ENCODE measurements at places on chromosomes 4 and X.

- DNase-seq = no peak
These were observed 46.1 kb downstream of the CCDC158 start for GRCh38 chr4:76374798-76375197.

GRCh38 chr4:101125045-101125942, 222.0 kb downstream of the PPP3CA start:
- no peak for DNase-seq

GRCh38 chrX:11395859-11396258, 102.6 kb downstream of the AMELX start:
- no peak for DNase-seq

DNA sequence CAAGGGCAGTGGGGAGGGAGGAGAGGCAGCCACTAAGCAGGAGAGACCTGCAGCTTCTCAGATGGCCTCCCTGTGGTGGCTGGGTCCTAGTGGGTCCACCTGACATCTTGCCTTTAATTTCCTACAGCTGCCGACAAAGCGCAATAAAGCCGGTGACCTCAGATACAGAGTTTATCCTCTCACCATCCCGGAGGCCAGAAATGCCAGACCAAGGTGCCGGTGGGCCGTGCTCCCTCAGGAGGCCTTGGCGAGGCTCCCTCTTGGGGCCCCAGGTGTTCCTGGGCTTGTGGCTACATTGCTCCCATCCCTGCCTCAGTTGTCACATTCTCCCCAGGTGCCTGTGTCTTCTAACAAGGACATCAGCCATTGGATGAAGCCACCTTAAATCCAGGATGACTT, 103.0 kb downstream of the ADRA2C start:
- no peak for DNase-seq

DNA sequence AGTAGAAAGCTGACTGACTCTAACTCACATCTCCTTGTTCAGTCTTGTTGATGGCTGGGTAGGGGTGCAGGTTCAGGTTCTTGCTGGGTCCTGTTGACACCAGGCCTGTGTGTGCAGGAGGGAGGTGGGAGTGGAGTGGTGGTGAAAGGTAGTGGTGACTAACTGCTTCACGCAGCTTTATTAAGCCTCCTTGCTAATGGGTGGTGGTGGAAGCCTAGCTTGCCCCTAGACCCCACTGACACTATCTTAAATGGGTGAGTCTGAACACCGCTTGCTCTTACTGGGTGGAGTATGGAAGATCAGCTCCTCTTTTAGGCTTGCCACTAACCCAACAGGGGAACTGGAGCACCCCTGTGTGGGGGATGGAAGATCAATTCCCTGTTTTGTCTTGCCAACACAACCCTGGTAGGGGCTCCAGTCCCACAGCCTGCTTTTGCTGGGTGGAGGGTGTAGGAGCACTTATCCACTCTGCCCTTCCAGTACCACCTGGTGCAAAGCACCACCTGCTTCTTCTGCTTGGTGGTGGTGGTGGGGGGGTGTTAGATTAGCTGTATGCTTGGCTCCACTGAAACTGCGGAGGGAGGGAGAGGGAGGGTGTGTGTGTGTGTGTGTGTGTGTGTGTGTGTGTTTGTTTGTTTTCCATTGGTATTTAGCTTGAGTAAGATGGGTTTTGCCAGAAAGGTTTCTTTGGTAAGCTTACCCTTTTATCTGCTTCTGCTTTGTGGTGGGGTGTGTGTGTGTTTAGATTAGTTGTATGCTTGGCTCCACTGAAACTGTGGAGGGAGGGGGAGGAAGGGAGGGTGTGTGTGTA, 25.6 kb downstream of the KDM6A start:
- DNase-seq = no peak

- DNase-seq = no peak
These were observed 1011.7 kb upstream of the PCDH7 start for GRCh38 chr4:29708473-29708872.

DNA sequence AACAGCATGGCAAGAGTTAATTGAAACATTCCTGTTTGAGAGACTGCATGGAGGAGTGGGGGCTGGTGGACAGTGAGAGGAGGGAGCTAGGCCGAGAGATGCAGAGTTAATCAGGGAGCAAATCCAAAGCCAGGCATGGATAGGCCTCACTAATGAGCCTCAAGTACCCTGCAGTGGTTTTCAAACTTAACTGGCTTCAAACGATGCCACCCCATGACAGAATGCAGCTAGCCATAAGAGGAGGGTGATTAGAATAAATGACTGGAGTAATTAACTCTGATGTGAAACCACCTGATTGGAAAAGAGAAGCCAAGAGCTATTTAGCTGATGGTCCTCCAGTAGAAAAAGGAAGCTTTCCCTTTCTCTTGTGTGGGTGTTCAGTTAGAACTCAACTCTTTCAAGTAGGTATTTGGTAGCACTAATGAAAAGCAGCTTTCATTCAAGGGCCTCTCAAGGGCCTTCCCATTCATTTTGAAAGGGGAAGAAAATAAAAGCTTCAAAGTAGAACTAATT, 215.4 kb upstream of the MAB21L2 start:
- DNase-seq = no peak

- no peak for DNase-seq
These were observed 214.6 kb downstream of the PALLD start for GRCh38 chr4:168711197-168712140.

DNA sequence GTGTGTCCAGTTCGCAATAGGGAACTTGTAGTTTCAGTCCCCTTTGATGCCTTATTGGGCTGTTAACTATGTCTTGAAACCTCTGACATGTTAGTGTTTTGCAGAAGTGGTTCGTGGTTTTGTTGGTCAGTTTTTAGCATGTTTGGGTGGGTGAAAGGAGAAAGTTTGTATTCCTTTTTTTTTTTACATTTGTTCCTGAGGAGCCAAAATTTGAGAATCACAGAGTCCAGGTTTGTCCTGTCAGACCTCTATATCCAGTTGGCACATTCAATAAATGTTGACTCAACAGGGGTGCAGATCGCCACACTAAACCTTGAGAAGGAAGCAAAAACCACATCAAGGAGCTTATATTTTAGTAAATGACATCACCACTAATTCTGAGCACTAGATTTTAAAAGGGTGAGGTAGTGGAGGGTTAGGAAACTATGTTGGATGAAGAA, 26.2 kb downstream of the DLG3 start:
- no peak for DNase-seq

DNA sequence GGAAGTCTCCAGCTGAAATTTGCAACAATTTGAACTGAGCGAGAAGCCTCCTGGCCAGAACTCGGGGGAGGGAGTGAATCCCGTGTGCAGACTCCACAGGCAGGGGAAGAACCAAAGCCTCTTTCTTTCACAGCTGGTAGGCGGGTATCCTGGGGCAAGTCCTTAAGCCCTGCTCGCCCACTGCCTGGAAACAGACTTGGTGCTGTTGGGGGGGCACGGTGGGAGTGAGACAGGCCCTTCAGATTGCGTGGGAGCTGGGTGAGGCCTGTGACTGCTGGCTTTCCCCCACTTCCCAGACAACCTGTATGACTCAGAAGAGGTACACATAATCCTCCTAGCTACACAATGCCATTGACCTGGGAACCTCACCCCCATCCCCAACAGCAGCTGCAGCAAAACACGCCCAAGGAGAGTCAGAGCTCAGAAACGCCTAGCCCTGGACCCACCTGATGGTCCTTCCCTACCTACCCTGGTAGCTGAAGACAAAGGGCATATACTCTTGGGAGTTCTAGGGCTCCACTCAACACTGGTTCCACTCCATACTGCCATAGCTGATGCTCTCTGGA, 22.4 kb upstream of the RLIM start:
- DNase-seq = no peak

- DNase-seq = no peak
These were observed 195.1 kb downstream of the FBXW7 start for GRCh38 chr4:152340818-152341217.

- DNase-seq = no peak
These were observed 28.7 kb upstream of the STOX2 start for GRCh38 chr4:183876268-183876934.

DNA sequence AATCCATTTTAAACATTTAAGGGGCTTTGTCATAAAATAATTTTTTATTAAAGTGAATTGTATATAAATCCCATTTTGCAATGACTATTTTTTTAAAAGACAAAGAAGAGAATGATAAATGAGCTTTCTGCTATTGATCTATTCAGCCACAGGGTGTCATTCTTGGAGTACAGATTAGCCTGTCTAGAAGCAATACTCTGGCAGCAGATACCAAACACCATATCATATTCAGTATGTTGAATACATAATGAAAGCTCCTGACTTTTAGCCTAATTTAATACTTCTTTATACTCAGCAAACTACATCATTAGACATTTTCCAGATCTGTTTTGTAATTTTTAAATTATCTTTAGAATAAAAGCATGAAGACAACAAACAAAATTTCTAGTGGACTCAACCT, 496.3 kb downstream of the PDGFC start:
- DNase-seq = no peak

DNA sequence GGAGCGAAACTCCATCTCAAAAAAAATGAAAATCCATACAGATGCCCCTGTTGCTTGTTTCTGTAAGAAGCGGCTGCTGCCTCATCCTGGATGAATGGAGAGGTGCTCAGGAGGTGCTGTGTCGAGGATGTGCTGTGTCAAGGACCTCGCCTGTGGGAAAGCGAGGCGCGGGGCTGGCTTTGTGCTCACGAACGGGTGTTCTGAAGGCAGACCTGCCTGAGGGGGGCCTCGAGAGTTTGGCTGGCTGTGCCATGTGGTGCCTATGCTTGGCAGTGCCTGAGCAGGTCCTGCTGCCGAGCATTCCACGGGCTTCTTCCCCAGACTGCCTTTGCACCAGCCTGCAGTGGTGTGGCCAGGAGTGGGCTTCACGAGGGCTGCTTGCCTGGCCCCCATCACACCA, 61.5 kb downstream of the NSD2 start:
- DNase-seq = no peak

- no peak for DNase-seq
These were observed 9.4 kb downstream of the FHIP1A start for GRCh38 chr4:151418385-151418784.

- peak; percentile 34 for DNase-seq
These were observed 606.0 kb downstream of the BCOR start for GRCh38 chrX:39491548-39492297.

DNA sequence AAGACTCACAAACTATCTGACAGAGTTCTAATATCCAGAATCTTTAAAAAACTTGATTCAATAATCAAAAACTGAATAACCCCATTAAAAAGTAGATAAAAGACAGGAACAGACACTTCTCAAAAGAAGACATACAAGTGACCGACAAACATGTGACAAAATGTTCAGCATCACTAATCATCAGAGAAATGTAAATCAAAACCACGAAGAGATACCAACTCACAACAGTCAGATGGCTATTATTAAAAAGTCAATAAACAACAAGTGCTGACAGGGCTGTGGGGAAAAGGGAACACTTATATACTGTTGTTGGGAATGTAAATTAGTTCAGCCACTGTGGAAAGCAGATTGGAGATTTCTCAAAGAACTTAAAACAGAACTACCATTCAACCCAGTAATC, 138.1 kb upstream of the RASGEF1B start:
- DNase-seq = no peak

DNA sequence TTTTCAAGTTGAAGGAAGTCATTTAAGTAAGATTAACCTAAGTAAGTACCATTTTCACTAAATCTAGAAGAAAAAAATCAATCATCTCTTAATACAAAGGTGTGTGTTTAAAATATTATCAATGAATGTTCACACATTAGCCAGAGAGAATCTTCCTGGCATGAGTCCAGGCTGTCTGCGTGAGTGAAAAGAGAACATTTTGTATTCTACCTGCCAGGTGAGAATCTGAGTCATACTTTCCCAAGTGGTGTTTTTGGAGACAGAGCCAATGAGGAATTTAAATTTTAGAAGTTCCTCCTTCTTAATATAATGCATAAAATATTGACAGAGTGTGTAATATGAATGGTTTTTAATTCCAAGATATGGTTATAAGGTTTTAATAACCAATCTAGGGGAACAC, 371.8 kb upstream of the NR3C2 start:
- no peak for DNase-seq

DNA sequence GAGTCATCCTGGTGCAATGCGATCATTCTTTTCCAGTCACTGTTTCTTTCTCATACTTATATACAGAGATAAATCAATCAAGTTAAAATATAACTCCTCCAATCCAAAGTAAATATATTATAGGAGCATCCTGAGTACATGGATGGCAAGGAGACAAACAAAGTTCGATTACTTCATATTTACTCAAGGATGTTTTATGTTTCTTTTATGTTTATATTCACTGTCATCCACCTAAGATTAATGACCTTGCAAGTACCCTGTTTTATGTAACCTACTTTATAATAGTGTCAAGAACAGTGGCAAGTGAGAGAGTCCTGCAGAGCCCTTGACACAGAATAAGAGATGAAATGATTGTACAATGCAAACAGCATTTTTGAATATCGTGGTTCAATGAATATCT, at the start of gene UGT2B11:
TSS of gene UGT2B11 (minus strand) at position 33 of the 400 bp plus-strand sequence. CDS start at position 7, 26 bp downstream.
- DNase-seq = no peak

DNA sequence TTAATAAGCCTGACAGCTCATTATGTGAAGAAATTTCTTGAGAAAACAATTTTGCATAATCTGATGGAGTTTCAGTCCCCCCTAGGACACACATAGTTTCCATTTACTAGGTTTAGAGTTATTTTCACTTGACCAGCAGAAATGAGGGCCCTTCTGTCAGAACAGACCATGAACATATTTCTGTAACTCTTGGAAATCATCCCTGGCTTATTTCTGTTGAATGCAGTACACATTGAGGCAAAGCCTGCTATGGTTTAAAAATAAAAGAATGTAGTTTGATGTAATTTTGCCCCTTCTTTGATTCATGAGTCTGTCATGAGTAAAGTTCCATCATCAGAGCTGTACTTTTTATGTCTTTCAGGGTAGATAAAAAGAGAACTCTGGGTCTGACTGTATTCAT, 104.6 kb upstream of the ETNPPL start:
- DNase-seq = no peak

- DNase-seq = peak; percentile 38
These were observed 19.9 kb upstream of the MXD4 start for GRCh38 chr4:2281575-2282343.

GRCh38 chr4:56085275-56085674, 136.5 kb downstream of the CEP135 start:
- no peak for DNase-seq

DNA sequence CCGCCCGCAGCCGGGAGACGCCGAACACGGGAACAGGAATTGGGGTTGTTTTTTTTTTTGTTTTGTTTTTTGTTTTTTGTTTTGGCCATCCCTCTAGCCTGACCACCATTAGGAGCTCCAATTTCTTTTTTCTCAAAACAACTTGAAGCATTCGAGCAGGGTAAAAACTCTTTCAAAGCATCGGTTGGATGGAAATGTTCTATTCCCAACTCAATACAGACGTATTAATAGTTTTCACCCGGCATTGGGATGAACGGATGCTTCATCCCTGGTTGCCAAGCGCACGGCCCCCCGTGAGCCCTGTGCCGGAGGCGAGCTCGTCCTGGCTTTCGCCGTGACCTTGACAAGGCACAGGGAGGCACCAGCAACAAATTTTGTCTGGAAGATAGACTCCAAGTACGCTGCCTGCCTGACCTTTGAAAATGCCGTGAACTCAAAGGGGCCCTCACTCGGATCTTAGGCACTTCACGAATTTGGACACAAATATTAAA, 352 bp upstream of the MAP3K15 start:
- DNase-seq = no peak
